CD4-positive, alpha-beta T cell treated with Interleukin-21 for 1 hour (primary cell): ENCODE measurements at places on chromosomes 13 and 19.

DNA sequence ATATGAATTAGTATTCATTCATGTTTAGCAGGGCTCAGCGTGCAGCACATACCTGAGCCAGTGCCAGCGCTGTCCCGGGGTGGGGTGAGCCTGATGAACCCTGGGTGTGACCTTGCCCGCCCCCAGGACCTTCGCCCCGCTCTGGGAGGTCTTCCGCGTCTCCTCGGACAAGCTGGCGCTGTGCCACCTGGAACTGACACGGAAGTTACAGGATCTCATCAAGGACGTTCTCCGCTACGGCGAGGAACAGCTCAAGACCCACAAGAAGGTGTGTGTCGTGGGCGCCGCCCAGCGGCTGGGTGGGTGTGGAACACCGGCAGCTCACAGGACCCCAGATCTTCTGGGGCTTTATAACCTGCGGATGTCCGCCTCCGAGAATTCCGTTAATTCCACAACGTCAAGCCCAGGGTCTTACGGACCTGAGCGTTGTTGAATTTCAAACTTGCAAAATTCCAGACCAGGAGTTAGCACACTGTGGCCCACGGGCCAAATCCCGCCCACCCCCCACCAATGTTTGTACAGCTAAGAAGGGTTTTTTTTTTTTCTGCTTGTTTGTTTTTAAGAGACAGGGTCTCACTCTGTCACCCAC, 15.4 kb downstream of the FCHO1 start:
- DNase-seq, result peak; percentile 46

DNA sequence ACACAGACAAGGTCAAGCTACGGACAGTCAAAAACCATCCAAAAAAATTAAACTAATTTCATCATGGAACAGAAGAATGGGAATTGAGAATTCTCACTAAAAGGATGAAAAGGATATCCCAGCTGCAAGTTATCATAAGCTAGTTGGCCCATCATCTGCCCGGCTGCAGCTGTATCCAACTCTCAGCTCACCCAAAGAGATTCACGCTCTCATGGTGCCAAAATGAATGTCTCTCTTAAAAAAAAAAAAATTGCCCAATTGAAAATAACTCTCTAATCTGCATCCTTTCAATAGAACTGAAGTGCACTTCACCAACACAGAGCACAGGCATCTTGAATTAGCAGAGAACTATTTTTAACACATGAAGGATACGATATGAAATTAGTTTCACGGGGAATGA, 20.0 kb downstream of the ENOX1 start:
- no peak for DNase-seq

- DNase-seq, result no peak
Measured at GRCh38 chr19:2487842-2488241, 11.9 kb downstream of the GADD45B start.

DNA sequence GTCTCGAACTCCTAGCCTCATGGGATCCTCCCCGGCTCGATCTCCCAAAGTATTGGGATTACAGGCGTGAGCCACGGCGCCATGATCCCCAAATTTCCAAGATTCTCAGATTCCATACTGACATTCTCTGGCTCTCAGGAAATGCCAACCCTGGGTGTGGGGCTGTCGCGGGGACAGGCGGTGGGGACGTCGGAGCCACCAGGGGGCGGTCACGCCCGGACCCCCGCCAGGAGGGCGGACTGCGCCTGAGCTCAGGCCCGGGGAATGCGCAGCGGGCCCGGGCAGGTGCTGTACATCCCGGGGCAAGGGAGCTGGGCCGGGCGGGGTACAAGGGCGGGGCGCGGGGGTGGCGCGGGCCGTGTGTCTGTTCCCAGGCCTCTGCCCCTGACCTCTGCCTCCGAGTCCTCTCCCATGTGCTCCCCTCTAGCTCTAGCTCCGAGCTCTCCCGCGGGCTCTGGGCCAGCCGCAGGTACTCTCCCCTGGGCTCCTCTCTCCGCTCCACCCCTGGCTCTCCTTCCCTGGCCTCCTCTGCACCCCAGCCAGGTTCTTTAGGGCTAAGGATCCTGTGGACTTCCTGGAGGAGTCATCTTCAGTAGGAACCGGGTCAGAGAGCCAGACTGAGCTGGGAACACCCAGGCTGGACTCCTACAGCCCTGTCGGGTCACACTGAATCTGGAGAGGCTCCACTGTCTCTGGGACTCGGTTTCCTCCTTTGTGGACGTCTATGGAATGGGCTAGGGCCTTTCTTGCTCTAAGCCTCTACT, 2.4 kb downstream of the PPP1R13L start:
- DNase-seq, result peak; percentile 21

GRCh38 chr13:95552539-95553441, at the start of gene CLDN10:
Gene CLDN10 (plus strand): TSS chr13:95552720. CDS start chr13:95552754, 34 bp downstream.
- no peak for DNase-seq
